Neural progenitor cell (in vitro differentiated cells): ENCODE measurements at places on chromosomes 1 and 21. TPM values are rescaled to one million over a fixed set of nuclear protein-coding genes. Genes with fewer than 3 reads are reported as not detected.

Gene FCRL5
- total RNA-seq = not detected in 2 replicates

Gene TIE1
- 0.21 and 0.25 TPM in 2 replicates for total RNA-seq

Gene SLC22A15
- 0.62 and 1.9 TPM in 2 replicates for total RNA-seq

Gene RIMKLA
- 5.1 and 5.4 TPM in 2 replicates for total RNA-seq

Gene EPHB2
- total RNA-seq = 38.3 and 80.2 TPM in 2 replicates

Gene TNNT2
- 3.1 and 13.2 TPM in 2 replicates for total RNA-seq

Gene MYOG
- not detected in 2 replicates for total RNA-seq

Gene C1QC
- total RNA-seq = not detected in 2 replicates
